ENCODE measurements at places on chromosomes 12 and 14.
A peak's percentile ranks its signal among the peaks of the same experiment; 100 is the strongest.

- DNase-seq: no peak
Observed at GRCh38 chr12:113449299-113449698, 22.4 kb downstream of the LHX5 start.

DNA sequence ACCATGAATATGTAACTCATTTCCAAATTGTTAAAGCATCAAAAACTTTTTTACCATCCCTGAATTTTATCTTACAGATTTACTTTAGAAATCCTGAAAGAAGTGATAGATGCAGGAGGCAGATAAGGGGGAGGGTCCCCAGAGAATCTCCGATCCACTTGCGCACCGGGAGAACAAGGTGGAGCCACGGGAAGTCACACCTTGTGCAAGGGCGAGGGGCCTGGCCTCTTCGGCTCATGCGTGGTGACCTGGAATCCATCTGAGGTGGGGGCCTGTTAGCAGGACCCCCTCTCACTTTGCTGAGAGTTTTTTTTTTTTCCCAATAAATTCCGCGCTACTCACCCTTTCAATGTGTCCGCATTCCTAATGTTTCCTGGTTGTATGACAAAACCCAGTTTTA, 80.2 kb upstream of the CDKN3 start:
- no peak for DNase-seq

DNA sequence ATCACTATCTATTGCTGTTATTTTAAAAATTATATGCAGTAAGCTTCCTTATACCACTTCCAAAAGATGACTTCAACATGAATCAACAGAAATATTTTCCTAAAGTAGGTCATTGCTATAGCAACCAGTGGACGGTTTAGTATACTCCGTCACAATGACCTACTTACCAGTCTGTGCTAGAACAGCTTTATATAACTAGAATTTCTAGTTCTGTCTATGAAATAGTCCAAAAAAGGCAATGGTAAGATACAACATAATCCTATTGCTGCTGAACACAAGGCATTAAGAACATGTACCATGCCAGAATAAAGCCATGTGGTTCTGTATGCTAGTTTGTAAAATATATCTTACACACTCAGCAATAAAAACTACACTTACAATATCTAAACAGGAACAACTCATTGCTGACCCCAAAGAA, 40.7 kb upstream of the MTERF2 start:
- DNase-seq: no peak

- no peak for DNase-seq
Observed at GRCh38 chr12:118274066-118274465, 98.6 kb downstream of the TAOK3 start.

DNA sequence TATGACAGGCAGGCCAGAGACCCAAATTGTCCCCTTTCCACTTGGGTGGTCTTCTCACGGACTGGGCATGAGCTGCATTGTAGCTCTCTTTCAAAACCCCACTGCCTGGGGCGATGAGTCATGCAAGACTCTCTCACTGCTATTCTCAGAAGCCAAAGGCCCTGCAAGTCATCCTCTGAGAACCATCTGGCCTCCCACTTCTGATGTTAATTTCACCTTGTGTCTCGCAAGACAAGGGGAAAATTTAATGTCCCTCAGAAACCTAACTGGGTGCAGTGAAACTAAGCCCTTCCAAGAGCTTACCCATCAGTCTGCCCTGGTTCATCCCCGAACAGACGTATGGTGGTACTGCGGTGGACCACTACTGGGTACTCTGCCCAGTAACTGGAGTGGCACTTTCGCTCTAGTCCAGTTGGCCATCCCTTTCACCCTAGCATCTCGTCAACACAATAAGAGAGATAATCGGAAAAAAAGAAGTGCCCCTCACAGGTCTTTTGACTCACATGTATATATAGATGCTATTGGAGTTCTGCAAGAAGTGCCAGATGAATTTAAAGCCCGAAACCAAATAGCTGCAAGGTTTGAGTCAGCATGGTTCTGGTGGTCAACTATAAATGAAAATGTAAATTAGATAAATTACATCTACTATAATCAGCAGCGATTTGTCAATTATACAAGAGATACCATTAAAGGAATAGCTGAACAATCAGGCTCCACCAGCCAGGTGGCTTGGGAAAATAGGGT, 31.3 kb upstream of the LALBA start:
- DNase-seq: no peak

DNA sequence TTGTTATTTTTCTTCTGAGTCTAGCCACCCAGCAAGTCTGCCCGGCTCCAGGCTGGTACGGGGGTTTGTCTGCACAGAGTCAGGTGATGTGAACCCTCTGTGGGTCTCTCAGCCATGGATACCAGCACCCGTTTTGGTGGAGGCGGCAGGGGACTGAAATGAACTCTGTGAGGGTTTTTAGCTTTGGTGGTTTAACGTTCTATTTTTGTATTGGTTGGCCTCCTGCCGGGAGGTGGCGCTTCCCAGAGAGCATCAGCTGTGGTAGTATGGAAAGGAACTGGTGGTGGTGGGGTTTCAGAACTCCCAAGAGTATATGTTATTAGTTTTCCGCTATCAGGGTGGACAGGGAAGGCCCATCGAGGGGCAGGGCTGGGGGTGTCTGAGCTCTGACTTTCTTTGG, 5.3 kb upstream of the SERPINA4 start:
- no peak for DNase-seq

DNA sequence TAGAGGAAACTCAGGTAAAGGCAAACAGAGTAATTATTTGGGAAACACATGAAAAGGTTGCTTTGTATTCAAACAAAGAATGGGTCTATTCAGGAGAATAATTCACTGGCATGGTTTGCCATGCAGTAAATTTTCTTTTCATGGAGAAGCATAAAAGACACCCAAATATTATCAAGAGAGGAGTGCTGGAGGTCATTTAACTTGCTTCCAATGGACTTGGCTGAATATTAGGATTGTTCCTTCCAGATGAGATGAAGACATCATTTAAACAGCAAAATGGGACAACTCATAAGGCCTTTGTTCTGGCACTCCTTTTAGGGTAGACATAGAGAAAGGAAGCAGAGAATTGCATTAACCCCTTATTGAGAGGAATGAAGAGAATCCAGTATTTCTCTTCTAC, 38.7 kb downstream of the WIF1 start:
- no peak for DNase-seq

- DNase-seq: no peak
Observed at GRCh38 chr14:56963381-56963780, 153.1 kb upstream of the OTX2 start.

- no peak for DNase-seq
Observed at GRCh38 chr14:90697132-90697531, 119.1 kb downstream of the TTC7B start.

DNA sequence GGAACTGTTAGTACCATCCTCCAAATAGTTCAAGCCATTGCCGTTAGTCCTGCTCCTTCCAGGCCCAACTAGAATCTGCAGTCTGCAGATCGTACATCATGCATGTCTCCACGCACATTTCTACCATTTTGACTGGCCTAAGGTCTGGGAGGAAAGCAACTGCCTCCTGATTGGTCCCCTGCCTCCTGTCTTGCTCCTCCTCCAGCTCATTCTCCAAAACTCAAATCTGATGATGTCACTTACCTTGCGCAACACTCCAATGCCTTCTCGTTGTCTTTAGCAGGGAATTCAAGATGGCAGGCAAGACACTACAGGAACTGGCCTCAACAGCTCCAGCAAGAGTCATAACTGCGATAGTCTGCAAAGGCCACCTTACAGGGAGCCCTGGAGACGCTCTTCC, 9.7 kb upstream of the HCAR1 start:
- DNase-seq: no peak

- DNase-seq: no peak
Observed at GRCh38 chr12:12156116-12156515, 85.4 kb downstream of the BCL2L14 start.

GRCh38 chr14:61280526-61281185, 482 bp downstream of the TMEM30B start:
- peak; percentile 69 for DNase-seq

- peak; percentile 16 for DNase-seq
Observed at GRCh38 chr14:76844223-76844622, 18.0 kb downstream of the LRRC74A start.

GRCh38 chr14:35258420-35258819, 33.8 kb upstream of the PSMA6 start:
- DNase-seq: no peak

DNA sequence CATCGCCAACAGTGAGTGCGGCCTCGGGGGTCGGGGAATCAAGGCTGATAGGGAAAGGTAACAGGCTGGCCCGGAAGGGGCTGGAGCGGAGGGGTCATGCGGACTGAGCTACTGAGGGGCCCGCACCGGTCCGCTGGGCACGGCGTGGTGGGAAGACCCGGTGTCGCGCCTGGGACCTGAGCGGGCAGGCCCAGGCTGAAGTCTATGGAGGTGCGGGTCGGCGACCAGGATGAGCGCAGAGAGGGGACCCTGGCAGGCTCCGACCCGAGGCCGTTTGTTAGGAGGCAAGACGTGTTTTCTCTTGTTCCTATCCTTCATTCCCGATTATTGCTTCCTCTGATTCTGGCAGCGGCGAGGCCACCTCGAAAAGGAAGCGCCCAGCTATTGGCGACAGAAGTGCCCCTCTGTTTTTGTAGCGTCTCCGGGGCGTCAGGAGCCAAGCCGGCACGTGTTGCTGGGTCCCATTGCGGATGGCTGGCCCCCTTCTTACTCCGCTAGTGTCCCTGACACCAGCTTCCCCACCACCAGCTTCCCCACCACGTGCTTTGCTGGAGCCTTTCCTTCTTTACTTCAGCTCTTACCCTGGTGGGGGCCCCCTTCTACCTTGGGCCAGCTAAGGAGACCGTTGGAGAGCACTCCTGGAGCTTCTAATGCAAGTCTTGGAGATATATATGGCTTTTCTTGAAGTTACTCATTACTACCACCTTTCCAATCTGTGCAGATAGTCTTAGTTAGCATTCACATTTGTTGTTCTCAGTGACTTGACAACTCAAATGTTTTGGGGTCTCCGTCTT, 653 bp downstream of the PA2G4 start:
- no peak for DNase-seq

DNA sequence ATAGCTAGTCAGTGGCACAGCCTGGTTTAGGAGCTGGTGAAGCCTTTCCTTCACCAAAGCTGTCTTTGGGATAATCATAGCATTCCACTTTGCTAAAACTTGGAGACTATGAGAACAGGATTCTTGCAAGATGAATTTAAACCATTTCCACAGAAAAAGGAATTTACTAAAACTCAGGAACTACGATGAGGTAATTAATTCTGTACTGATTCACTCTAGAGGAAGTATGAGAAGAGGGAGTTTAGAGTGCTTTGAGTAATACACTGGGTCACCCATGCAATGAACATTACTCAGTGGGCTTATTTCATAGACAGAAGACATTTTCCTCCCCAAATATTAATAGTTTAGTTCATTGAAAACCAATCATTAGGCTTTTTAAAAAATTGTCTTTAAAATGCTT, 73.0 kb downstream of the RMST start:
- no peak for DNase-seq

DNA sequence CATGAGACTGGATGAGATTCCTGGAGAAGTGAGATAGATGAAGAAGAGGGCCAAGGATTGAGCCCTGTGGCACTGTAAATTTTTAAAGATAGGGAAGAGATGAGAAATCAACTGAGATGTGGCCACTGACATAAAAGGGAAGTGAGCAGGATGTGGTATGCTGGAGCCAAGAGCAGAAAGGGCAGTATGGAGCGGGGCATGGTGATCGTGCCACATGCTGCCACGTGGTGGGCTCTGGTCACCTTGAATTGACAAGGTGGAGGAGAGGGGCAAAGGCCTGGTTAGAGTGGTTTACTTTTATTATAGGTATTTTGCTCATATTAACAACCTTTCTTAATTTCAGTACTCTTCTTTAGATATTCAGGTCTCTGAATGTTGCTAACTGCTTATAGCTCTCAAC, 257.9 kb downstream of the NEDD1 start:
- no peak for DNase-seq

Measured in stimulated activated CD8-positive, alpha-beta memory T cell treated with anti-CD3 and anti-CD28 coated beads, Interleukin-2, amount 100 ng/mL, for 1 hour (primary cell).